ENCODE measurements at places on chromosomes 16 and 17.

DNA sequence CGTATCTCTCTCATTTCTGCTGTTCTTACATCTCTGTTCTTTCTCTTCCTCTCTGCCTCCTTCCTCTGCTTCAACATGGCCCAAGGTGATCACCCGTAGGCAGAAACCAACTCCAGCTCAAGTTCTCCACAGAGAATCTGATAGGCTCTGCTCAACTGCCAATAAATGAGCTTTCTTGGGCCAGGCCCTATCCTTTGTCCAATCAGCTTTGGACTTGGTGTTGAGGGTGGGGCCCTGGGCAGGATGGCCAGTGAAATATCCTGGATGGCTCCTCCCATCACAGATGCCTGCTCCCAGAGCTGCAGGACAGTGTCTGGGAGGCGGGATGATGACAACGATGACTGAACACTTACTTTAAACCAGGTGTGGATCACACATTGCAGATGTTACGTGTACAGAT, 17.4 kb upstream of the BRD7 start:
- DNase-seq = no peak

DNA sequence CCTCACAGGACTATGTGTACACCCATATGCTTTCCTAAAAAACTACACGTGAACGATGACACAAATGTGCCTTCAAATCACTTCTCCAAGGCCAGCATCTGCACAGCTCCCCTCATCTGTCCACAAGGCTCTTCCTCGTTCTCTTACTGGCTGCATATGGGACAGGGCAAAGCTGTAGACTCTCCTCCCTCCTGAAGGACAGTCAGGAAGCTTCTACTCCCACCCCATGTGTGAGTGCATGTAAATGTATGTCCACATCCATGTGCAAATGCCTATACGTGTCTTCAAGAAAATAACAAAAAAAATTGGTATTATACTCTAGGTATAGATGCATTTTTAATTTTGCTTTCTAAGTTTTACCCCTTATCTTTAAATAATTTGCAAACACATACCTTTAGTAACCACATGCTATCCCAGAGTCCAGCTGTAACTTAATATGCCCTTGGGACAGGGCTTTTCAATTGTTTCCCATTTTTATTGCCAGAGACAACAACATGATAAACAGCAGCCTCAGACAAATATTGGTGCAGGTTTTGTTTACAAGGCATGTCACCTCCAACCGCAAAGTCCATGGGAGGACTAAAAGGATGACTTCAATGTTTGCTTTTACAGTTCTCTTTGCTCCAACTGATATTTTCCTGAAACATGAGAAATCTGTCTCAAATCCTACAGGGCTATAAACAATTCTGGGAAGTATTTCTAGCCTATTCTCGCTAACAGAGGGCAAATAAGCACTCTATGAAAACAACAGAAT, 31.6 kb upstream of the FAAP100 start:
- no peak for DNase-seq

DNA sequence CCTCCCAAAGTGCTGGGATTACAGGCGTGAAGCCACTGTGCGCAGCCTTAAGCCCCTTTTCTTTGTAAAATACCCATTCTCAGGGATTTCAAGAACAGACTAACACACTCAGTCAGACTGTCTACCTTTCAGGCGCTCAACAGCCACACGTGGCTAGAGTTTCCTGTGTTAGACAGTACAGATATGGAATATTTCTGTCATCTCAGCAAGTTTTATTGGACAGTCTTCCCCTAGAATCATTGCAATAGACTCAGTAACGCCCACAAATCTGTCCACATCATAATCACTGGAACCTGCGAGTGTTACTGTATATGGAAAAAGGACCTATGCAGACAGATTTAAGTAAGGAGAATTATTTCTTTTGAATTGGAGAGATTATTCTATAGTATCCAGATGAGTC, 160.5 kb downstream of the RBFOX1 start:
- no peak for DNase-seq

GRCh38 chr16:84889066-84889465, 69.3 kb downstream of the CRISPLD2 start:
- DNase-seq = no peak

DNA sequence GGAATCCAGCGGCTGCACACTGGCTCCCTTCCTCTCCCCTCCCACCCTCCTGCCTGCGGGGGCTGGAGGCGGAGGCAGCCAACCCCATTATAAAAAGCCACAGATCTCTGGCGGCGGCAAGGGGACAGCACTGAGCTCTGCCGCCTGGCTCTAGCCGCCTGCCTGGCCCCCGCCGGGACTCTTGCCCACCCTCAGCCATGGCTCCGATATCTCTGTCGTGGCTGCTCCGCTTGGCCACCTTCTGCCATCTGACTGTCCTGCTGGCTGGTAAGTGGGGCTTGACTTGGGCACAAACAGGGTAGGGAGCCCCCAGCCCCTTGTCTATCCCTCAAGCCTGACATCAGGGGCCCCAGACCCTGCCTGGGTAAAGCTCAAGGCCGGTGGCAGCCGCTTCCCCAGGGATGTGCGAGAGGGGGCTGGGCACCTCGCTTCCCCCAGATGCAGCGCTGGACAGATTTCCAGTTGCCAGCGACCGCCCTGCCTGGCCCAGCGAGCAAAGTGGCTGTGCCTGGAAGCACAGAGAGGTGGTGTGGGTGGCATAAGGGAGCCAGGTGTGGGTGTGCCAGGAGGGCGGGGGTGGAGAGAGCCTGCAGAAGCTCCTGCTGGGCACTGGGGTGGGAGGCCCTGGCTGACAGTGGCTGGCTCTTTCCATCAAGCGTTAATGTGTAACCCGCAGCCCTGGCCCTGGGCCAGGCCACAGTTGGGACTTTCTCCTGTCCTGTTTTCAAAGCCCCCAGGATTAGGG, at the start of gene CX3CL1:
Gene CX3CL1, plus strand, starts transcription at position 119 of the 745 bp plus-strand sequence. Its CDS starts 79 bp downstream, at position 198.
- DNase-seq = no peak

DNA sequence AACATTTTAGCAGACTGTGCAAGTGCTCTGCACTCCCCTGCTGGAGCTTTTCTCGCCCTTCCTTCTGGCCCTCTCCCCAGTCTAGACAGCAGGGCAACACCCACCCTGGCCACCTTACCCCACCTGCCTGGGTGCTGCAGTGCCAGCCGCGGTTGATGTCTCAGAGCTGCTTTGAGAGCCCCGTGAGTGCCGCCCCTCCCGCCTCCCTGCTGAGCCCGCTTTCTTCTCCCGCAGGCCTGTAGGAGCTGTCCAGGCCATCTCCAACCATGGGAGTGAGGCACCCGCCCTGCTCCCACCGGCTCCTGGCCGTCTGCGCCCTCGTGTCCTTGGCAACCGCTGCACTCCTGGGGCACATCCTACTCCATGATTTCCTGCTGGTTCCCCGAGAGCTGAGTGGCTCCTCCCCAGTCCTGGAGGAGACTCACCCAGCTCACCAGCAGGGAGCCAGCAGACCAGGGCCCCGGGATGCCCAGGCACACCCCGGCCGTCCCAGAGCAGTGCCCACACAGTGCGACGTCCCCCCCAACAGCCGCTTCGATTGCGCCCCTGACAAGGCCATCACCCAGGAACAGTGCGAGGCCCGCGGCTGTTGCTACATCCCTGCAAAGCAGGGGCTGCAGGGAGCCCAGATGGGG, 3.1 kb downstream of the GAA start:
- DNase-seq = no peak

GRCh38 chr16:12513076-12513790, 290.5 kb downstream of the CPPED1 start:
- no peak for DNase-seq

- no peak for DNase-seq
Measured at GRCh38 chr16:48225456-48225855, 18.6 kb upstream of the LONP2 start.

DNA sequence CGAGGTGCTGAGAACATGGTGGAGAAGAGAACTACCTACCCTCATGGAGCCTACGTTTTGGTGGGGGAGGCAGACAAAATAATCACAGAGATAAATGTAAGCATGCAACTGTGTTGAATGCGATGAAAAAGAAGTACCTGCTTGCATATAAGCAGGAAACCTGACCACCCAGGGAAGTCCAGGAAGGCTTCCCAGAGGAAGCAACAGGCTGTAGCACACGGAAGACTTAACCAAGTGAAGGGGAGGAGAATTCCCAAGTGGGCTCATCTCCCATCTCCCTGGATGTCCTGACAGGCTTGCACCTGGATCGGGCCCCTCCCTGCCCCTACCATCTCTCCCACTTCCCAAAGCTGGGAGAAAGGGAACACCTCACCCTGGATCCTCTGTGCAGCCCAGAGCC, 2.0 kb downstream of the SCRN2 start:
- no peak for DNase-seq

DNA sequence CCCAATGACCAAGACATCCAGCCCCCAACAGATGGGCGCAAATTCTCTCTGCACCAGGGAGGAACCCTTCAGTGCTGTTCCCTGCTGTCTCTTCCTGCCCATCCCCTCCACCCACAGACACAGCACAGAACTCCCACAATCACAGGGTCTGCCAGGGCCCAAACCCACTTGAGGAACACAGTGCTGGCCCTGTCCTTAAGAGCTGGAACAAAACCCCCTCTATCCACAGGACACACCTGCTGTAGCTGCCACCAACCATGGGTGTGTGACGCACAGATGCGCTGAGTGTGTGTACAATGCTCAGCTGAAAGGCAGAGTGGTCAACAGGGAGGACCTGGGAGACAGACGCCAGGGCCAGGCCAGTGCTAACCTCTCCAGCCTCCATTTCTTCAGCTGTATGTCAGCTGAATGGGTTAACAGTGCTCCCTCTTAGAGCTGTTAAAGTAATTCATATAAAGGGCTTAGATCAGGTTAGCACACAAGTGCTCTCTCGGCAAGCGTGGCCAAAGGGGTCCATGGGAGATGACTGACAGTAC, 62.1 kb downstream of the AMFR start:
- DNase-seq = no peak

Data from naive thymus-derived CD4-positive, alpha-beta T cell (primary cell).